Stomach (tissue), 19 donors: ENCODE measurements at places on chromosomes 7 and 10. TPM values are rescaled to one million over a fixed set of nuclear protein-coding genes. Genes with fewer than 3 reads are reported as not detected.

DNA sequence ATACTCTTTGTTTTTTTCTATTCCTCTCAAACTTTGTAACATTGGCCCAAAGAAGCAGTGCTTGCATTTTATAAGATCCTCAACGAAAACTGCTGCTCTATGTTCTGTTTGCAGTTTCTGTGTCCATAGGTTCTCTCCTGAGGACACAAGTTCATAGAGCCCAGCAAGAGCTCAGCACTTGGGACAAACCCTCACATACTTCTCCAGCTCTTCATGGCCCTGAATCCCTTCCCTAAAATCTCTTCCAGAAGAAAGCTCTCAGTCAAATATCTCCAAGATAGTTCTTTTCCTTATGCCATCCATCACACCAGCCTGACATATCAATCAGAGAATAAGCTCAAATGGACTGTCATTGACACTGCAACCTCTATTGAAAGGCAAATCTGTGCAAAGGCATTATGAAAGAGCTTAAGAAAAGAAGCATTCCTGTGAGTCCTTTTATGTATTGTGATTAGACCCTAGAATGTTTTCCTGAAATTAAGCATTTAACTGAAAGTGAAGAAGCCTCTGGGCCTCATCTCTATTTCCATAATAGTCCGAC lies 405.5 kb downstream of the ANKRD7 start:
- no peak for DNase-seq

DNA sequence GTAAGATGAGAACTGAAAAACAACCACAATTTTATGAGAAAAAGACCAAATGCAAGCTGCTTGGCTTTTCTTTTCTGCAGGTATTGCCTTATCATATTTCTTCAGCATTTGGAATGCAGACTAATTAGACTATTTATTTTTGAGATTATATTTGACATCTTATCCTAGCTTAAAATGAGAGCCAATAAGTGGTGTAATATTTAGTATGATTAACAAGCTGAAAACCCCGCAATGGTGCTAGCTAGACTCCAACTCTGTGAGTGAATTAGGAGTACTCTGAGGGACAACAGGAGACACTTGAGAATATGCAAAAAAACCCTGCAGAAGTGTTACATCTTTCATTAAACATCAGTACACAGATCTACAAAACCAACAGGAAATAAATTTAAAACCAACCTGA lies 180.3 kb upstream of the MEOX2 start:
- DNase-seq = no peak

DNA sequence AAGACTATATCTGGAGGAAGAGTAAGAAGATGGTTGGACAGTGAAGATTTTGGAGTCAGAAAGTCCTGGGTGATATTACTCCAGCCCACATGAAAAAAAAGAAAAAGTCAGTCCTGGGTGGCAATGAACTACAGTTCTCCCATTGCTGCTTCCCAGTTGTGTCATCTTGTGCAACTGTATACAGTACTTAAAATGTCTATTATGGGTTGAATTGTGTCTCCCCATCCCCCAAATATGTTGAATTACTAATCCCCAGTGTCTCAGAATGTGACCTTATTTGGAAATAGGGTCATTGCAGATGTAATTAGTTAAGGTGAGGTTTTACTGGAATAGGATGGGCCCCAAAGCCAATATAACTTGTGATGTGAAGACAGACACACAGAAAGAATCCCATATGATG lies 15.6 kb downstream of the SEC23IP start:
- DNase-seq = no peak

TBC1D12 gene
- total RNA-seq = 163 TPM

FZD8 gene
- 1.2 TPM for total RNA-seq

GPRIN2 gene
- total RNA-seq = 11.4 TPM
